Stimulated activated CD4-positive, alpha-beta T cell treated with anti-CD3 and anti-CD28 coated beads, Interleukin-2, amount 100 ng/mL, for 4 hours (primary cell): ENCODE measurements at places on chromosomes 2 and 18.

DNA sequence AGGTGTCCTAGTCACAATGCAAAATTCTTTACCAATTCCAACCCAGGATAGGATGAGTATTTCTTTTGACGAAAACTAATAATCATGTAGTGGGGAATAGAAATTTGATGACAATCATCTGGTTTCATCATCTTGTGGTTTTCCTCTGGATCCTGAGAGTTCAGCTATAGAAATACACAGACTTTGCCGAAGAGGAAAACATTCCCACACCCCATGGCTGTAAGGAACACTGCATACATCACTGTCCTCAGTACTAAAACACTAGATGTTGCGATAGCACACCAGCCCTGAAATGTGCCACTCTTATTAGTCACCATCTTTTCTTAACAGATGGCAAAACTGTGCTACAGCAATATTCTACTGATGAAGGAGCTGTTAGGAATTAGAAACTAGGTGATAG lies 29.4 kb downstream of the CERKL start:
- no peak for DNase-seq

- no peak for DNase-seq
These were observed 72.4 kb downstream of the TGOLN2 start for GRCh38 chr2:85255456-85255812.

DNA sequence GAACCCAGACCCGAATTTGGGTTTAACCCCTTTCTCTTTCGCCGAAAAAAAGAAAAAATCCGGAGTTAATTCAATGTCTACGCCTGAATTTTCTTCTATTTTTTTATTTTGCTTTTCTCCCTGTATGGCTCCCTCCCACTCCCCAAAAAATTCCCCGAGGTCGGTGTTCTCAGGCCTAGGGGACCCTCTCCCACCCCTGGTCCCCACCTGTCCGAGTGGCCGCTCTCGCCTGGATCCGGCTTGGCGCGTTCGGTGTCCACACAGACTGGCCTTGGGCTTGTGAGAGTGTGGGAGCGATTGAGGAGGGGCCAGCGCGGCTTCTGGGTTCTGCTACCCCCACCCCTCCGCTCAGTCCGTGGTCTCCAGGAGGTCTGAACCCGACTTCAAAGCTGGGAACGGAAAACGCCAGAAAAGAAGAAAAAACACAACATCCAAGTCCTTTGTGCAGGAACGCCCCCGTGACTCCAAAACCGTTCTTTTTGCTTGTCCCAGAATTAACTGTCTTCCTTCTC lies 5.7 kb upstream of the EN1 start:
- DNase-seq, result no peak

DNA sequence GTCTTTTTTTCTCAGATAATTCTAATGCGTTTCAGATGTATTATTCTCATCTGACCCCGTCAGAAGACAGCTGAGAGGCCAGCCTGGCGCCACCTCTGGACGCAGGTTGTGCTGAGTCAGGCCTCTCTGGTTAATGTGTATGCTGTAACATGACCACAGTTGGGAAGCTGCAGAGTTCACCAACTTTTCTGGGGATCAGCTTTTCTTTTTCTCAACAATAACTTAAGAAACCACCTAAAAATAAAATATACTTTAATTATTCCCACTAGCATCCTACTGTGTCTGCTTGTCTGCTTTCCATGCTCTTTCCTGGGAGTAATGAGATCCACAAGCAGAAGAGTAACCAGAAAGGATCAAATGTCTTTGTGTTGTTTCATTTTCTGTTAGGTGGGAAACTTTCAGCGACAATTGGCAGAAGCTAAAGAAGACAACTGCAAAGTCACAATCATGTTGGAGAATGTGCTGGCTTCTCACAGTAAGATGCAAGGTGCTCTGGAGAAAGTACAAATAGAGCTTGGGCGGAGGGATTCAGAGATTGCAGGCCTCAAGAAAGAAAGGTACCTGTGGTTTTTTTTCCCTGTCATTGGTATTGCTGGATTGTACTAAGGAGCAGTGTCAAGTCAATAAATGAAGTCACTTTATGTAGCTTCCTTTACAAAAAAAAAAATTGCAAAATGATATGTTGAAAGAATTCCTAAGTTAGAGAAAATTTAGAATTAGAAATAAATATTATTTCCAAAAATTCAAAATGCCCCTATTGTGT lies 79.8 kb downstream of the CCDC150 start:
- DNase-seq, result no peak

DNA sequence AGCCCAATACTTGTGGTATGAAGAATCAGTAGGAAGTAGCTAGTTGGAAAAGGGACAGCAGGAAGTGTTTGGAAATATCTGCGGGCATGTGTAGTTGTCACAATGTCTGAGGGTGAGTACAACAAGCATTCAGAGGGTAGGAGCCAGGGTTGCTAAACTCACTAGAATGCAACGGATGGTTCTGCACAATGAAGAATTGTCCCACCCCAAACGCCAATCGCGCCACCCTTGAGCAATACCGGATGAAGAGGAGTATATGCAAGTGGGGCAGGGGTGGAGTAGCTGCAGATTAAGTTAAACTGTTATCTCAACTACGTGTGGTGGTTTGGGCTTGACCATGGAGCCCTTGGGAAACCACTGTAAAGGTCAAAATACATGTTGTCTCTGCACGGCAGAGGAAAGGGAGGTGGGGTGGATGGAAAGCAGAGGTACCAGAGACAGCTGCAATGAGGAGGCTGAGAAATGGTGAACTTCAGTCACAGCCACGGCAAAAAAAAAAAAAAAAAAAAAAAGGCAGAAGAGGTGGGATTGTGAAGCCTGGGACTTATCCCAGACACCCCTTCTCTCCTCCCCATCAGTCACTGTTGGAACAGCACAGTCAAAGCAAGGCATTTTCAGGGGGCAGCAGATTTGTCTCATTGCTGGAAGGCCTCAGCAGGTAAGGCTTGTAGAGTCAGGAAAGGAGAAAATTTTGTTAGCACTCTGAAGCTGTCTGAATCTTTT lies 5.2 kb downstream of the CCL20 start:
- no peak for DNase-seq

GRCh38 chr2:222307978-222308730 lies 9.4 kb upstream of the PAX3 start:
- no peak for DNase-seq

- DNase-seq, result no peak
These were observed 30.0 kb downstream of the ZNF638 start for GRCh38 chr2:71361631-71362030.

GRCh38 chr2:27946530-27947060 lies 56.1 kb downstream of the BABAM2 start:
- no peak for DNase-seq

DNA sequence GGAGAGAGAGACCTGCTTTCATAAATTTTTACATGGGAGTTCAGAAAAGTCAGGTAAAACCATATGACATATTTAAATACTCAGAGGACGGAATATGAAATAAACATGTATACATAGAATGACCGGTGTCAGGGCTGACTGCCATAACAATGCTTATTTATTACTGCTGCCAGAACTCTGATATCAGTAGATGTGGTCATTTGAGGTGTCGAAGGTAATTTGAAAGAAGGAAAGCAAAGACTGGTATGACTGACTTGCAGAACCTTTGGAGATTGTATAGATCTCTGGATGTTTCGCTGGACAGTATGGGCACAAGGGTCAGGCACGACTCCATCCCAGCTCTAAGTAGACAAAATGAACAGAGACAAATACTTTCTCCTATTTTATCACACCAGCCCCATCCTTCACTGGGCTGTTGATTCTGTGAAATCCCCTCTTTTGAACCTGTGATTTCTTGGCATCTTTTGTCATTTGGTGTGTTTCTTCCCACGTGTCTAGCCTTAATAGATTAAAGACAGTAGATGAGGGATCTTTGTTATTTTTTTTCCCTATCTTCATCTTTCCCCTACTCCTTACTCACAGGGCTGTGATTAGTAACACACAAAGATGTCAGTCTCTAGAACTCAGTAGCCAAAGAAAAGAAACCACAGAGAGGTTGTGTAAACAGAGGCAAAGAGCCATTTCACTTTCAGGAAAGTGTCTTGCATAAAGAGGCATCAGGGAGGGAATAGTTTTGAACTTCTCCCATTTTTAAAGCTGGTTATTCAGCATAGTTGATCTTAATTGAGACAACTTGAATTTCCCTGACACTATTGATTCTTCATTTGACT lies 61.6 kb downstream of the ICOS start:
- no peak for DNase-seq

GRCh38 chr2:20507166-20507692 lies 60.4 kb downstream of the RHOB start:
- no peak for DNase-seq

DNA sequence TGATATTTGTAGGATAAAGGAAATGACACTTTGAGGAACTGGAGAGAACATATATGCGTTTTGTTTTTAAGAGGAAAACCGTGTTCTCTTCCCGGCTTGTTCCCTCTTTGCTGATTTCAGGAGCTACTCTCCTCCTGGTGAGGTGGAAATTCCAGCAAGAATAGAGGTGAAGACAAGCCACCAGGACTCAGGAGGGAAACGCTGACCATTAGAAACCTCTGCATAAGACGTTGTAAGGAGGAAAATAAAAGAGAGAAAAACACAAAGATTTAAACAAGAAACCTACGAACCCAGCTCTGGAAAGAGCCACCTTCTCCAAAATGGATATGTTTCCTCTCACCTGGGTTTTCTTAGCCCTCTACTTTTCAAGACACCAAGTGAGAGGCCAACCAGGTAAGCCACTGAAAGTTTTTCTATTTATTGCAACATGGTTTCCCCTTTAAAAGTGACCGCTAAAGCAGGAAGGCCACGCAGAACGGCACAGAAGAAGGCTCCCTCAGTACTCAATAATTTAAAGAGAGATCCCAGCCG lies 735 bp downstream of the NRP2 start:
- DNase-seq, result no peak

- no peak for DNase-seq
These were observed 44.2 kb downstream of the CYP27C1 start for GRCh38 chr2:127175751-127176354.

DNA sequence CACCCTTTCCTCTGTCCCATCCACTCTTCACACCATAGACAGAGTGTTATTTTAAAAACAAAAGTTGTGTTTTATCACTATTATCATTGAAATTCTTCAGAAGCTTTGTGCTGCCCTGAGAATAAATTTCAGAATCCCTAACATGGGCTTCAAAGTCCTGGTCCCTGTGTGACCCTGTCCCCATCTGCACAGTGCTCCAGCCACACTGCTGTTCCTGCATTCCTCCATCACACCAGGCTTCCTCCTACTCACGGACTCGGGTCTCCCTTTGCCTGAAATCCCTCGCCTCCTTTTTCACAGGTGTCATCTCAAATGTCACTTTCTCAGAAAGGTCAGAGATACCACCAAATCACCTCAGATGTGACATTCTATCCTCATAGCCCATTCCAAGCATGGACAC lies 8.2 kb upstream of the DTNA start:
- DNase-seq, result no peak

GRCh38 chr2:106708209-106708608 lies 177.8 kb downstream of the ST6GAL2 start:
- DNase-seq, result no peak

DNA sequence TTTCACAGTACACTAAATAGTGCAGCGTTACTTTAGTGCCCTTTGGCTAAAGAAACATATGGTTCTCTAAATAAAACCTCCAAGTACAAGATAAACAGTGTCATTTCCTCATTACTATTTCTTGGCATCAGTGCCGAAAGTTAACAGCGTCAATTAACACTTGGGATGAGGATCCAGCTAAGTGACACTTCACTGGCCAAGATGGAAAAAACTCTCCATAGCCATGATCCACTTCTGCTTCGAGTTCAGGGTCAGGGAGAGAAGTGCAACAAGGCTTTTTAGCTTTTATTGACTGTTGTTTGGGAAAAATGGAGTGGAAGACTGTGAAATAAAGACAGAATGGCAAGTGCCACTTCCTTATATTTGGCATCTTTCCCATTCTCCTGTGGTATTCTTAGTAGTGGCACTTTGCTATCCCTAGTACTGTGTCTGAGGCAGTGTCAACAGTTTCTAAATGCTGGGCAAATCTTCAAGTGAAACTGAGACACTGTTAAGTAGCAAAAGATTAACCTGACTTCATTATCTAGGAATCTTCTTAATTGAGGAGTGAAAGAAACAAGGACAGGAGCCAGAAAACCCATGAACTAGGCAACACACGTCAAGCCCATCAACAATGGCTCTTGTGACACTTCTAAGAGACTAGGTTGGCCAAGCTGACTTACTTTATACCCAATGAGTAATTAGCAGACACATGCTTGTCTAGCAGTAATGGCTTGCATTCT lies 222.5 kb upstream of the SESTD1 start:
- no peak for DNase-seq
